ENCODE measurements at places on chromosomes 16 and 17.

- no peak for DNase-seq
Measured at GRCh38 chr16:21600031-21600773, 825 bp downstream of the METTL9 start.

DNA sequence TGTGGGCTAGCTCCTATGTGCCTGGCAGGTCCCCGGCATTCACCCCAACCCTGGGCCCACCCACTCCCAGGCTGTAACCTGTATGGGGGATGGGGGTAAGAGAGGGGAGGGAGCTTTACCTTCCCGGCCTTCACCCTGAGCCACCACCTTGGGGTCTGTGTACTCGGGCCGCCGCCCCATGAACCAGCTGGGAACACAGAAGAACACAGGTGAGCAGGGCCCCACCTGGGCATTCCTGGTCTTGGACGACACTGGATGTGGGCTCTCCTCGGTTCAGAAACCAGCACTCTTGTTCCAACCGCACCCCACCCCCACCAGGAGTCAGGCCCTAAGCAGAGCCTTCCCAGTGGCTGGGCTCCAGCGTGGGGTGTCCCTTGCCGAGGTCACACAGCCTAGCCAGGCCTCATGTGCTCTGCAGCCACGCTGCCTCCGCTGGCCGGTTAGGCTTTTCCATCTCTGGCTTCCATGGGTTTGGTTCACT, 18.8 kb downstream of the B9D1 start:
- no peak for DNase-seq

GRCh38 chr16:14202697-14203096, 131.6 kb downstream of the MRTFB start:
- DNase-seq: no peak

DNA sequence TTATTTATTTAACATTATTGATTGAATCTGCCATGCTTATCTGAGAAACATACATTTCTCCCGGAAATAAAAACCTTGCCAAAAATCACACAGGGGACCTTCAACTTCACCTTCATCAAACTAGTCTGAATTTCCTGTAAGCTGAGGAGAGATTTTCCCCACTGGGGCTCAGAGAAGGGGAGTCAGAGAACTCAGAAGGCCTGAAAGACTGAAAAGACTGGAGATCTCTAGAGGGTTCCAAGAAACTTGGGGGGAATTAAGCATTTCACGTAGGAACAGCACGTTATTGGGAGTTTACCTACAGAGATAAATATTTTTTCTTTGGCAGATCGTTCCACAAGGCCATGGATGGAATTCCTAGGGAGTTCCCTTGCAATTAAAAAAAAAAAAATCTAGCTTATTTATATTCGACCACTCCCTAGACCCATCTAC, 528 bp upstream of the NOL11 start:
- no peak for DNase-seq

GRCh38 chr17:28130472-28130871, 88.0 kb downstream of the NLK start:
- DNase-seq: no peak
